C1 segment of cervical spinal cord (tissue), 14 donors: ENCODE measurements at places on chromosomes 4 and X.

DNA sequence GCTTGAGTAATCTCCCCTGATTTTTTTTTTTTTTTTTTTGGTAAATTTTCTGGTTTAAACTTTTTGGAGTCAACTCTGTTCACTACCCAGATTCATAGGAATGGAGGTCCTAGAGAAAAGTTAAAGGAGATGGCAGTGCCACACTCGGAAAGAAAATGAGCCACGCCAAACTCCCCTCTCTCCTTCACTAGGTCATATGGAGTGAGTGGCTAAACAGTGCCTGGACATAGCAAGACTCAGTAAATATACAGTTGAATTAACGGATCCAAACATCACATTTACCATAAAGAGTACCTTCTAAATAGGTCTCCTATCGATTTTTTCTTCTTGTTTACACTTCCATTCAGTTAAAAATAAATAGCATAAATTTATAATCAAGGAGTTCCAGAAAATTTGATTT lies 13.6 kb upstream of the AMTN start:
- no peak for DNase-seq

DNA sequence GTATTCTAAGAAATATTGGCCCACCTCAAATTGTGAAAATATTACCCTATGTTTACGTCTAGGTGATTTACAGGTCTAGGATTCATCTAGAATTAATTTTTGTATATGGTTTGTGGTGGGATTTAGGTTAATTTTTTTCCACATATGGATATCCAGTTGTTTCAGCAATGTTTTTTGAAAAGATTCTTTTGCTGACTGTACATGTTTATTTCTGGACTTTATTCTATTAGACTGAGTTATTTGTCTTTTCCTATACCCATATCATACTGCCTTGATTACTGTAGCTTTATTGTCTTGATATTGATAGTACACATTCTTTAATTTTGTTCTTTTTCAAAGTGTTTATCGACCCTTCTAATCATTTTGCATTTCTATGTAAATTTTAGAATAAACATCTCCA lies 83.5 kb downstream of the PRKG2 start:
- DNase-seq = no peak

GRCh38 chr4:118289794-118290193 lies 63.0 kb downstream of the PRSS12 start:
- no peak for DNase-seq

- no peak for DNase-seq
Measured at GRCh38 chrX:39946822-39947221, 150.9 kb downstream of the BCOR start.

DNA sequence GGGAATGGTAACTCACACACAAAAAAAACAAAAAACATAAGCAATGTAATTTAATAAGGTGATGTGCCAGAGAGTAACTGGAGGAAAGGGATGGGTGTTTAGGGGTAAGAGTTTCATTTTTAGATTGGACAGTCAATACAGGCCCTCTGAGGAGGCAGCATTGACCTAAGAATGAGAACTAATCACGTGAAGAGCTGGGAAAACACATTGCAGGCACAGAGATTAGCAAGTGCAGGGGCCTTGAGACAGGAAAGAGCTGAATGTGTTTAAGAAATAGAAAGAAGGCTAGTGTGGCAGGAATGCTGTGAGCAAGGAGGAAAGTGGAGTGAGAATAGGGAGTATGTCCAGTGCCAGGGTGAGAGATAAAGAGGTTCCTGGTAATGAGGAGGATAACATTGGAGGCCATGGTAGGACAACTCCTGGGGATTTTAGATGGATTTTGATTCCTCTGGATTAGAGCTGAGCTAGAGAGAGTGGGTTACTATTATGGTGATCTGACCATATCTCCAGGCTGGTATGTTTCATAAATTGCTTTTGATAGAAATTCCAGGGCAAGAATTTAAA lies 17.6 kb downstream of the PDLIM5 start:
- no peak for DNase-seq

DNA sequence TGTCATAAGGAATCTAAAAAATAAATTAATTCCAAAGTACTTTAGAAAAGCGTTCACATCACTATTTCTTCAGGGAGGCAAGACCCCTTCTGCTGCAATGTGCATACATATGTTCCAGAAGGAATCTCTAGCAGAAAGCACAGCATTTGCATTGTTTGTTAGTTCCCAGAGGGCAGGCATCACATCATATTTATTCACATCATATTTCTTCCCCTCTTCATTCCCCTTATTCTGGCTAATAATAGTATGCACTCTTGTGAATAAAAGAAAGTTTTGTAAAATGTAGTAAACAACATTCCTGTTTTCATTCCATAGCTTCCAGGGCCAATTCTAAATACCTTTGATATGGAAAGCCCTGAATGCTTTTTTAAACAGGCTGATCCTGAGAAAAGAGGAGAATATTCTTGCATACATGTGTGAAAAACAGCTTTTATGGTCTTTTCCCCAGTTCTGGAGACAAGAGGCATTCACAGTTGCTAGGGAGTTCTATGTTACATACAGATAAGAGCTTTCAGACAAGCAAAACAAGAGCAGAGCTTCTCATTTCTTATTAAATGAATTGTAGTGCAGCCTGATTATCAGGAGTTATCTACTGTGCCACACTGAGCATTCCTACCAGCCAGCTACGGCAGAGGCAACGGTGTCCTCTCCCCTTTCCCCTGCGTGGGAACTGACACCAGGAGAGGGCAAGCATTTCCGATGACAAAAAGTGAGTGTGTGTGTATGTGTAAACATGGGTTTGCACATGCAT lies 15.2 kb downstream of the GATB start:
- no peak for DNase-seq

- DNase-seq = no peak
Measured at GRCh38 chr4:100208459-100208858, 18.2 kb upstream of the DDIT4L start.

GRCh38 chr4:91961504-91961903 lies 342.3 kb upstream of the GRID2 start:
- no peak for DNase-seq

DNA sequence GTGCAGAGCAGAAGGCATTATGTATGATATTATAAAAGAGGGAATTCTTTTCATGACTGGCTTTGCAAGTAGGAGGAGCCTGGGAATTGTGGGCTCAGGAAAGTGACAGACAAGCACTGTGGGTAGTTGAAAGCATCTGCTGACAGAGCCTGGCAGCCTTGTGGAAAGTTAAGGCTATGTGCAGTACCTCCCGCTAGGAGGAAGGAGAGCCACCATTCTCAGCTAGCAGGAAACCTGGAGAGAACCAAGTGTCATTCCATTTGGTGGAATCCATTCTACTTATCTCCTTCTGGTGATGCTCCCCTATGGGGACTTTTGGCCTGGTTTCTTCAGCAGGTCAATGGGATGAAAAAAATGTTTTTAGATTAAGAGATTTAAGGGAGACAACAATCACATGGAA lies 81.8 kb downstream of the ASB9 start:
- DNase-seq = no peak

DNA sequence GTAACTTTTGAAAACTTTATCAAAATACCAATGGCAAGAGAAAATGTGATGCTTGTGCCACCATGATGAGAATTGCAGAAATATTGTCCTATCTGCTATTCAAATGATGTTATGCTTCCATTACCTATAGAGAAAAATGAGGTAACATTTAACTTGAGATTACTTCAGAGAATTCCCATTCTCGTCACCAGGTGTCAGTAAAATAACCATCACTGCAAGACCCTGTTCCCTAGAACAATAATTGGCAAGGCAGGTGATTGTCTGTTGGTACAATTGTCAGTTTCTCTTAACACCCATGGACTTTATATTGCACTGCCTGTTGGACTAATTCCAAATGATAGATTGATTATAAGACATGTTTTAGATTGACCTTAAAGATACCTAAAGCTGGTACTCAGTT lies 179.9 kb downstream of the GABRG1 start:
- no peak for DNase-seq
